ENCODE measurements at places on chromosomes 4 and X.

DNA sequence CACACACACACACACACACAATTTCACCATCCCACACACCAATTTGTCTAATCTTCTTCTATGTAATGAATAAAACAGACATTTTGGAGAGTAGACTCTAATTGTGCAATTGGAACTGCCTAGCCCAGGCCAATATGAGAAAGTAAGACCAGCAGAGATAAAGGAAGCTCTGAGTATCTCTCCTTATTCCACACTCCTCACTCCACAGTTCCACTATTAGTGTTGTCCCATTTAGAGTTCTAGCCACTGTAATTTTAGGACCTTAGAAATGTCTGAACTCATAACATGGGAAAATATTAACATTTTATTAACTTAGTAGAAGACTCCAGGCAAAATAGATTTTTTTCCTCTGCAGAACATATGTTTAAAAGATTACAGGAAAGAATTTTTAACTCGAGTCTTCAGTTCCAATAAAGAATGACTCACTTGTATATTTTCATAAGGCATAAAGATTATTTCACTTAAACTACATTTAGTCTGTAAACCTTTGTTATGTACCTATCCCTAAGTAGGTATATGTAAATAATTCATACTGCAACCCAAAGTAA, 297.6 kb upstream of the INTU start:
- DNase-seq, result no peak

- DNase-seq, result no peak
These were observed 10.3 kb upstream of the CENPU start for GRCh38 chr4:184744236-184744635.

- DNase-seq, result no peak
These were observed 429.1 kb downstream of the SPRY1 start for GRCh38 chr4:123825596-123826291.

GRCh38 chr4:151719956-151720334, 40.9 kb downstream of the GATB start:
- DNase-seq, result no peak

- DNase-seq, result no peak
These were observed 172.9 kb downstream of the AFAP1 start for GRCh38 chr4:7766661-7767345.

GRCh38 chr4:79764120-79764519, 308.9 kb downstream of the ANTXR2 start:
- DNase-seq, result no peak

DNA sequence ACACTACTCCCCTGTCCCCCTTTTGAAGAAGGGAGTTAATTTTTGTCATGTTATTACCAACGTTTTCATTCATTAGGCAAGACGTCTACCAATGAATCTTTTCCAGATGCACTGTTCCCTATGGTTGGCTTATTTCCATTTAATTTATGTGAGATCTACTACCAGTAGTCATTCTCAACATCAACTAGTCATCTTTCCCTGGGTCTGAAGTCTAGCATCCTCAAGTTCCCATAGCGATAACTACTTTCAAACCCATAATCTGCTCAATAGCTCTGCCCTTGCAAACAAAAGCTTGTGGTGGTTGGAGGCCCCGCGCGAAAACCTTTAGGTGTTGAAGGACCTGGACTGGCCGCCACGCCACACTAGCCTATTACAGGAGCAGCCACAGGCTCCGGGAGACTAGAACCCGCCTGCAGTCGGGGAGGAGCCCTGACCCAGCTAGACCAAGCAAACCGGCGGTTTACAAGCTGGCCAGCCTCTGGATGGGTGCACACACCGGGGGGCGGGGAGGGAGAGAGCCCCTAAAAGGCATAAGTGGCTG, 746 bp downstream of the PPAT start:
- DNase-seq, result no peak

- no peak for DNase-seq
These were observed 50.0 kb downstream of the LUZP4 start for GRCh38 chrX:115339441-115340025.

DNA sequence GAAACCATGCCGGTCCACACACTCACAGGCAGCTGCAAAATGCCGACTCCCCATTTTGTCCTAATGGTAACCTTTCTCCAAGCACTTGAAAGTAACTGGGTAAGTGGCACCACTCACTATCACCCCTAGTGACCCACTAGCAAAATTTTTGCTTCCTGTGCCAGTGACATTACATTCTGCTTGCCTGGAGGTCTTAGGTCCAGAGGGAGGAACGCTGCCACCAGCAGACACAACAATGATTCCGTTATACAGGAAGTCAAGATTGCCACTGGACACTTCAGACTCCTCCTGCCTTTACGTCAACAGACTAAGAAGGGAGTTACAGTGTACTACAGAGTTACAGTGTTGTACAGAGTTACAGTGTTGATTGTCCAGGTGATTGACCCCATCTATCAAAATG, 11.8 kb upstream of the TMEM192 start:
- DNase-seq, result no peak

DNA sequence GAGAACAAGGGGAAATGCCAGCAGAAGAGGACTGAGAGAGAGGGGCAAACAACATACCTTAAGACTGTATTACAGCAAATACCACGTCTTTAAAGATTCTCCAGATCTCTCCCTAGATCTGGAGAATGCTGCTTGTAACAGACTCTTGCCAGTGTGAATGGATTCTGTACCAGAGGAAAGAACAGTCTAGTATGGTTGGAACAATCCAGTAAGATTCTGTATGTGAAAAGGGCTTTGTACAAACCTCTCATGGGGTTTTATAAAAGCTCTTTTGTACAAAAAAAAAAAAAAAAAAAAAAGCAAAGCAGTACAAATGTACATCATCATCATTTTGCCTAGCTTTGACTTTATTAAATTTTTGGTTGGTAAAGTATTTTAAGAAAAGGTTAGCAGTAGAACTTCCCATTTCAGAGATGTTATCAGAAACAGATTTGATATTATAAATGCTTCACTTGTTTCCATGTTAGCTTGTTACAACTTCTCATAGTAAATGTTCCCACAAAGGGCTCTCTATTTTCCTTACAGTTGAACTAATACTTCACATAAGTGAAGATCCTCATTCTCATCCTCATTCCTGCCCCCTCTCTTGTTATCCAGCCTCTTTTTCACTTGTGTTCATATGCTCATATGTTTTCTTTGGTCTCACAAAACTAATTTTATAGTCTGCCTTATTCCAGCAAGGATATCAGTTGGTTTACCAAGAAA, 144.2 kb downstream of the EDA start:
- DNase-seq, result no peak
